ENCODE measurements at places on chromosomes 3 and 15.

DNA sequence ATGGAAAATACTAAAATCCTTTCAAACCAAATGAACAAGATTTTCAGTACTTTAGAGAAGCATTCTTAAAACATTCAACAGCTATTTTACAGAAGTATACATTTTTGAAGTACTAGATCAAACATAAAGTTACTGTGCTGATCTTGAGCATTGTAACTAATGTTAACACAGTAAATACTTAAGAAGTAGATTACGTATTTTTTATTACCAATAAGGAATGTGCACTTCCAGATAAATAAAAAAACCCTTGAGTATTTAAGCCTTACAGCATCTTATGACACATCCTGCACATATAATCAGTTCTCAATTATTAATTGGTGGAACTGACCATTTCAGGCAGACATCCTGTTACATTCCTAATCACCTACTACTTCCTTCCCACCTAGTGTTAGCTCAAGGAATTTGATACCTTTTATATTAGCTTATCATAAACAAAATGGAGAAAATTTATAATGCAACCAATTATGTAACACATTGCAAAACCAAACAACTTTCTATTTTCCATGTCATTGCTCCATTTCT, 32.8 kb downstream of the COPS2 start:
- DNase-seq, result no peak

DNA sequence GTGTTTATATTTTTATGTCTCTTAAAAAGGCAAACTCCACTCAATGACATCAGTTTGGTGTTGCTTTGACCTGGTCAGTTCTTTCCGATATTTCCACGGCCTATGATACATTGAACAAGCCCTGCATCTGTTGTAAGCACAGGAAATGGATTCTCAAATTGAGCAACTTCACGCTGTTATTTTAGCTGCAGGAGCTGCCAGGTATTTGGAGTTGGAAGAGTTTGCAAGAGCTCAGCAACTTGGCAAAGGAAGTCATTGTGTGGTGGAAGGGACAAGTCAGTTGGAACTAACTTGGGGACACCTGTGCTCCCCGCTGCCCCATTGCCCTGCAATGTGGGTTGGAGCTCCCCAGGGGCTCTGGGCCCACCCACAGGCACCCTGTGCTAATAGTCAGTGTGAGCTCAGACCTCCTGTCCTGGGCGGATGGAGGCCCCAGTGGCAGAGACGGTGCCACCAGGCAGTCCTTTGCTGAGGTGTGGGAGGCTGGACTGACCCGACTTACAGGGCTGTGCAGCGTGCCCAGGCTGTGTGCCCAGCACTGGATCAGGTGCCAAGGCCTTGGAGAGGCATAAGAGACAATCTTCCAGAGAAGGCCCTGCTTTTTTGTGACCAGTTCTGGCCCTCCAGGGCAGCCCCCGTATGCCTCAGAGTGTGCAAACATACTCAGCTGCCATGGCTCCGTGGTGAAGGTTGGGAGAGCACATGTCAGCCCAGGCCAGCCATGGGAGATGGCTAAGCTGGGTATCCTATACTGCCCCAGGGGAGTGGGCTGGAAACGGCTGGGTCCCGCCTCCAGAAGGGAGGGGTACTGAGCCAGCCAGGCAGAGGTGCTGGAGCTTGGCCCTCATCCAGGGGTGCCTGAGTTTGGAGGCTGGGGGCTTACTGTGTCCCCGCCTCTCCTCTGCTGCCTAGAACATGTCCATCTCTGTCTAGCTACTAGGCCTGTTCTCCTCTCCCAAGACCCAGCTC, 43.5 kb downstream of the KY start:
- no peak for DNase-seq

DNA sequence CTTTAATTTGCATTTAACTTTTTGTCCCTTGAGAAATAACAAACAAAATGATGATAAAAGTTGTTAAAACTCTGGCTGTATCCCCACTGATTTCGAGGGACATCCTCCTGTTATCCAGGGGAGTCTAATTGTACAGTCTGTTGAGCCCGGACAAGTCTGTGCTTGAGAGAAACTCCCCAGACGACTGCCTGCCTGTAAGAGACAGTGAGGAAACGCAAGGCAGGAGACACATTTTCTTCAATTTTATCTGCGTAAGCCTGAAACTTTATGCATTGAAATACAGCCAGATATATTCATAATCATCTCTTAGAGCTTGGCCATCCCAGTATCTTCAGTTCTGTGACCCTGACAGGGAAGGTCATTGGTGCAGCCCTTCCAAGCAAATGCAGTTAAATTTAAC, 97.7 kb downstream of the ROBO2 start:
- DNase-seq, result no peak

DNA sequence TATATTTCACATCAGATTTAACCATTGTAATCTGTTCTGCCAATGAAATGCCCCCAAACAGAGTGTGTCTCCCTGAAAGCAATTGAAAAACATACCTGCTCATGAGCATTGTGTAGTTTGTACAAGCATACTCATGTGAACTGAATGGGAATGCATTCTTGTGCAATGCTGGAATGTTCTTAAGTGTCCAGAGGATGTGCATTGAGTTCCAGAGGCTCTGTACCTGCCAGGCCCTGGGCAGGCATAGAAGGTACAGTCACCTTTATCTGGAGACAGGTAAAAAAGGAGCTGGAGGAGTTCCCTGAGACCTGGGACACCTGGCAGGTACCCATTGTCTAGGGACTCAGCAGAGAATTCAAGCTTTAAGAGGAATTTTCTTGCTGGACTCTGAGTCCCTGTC, 2.8 kb downstream of the MRAS start:
- no peak for DNase-seq

DNA sequence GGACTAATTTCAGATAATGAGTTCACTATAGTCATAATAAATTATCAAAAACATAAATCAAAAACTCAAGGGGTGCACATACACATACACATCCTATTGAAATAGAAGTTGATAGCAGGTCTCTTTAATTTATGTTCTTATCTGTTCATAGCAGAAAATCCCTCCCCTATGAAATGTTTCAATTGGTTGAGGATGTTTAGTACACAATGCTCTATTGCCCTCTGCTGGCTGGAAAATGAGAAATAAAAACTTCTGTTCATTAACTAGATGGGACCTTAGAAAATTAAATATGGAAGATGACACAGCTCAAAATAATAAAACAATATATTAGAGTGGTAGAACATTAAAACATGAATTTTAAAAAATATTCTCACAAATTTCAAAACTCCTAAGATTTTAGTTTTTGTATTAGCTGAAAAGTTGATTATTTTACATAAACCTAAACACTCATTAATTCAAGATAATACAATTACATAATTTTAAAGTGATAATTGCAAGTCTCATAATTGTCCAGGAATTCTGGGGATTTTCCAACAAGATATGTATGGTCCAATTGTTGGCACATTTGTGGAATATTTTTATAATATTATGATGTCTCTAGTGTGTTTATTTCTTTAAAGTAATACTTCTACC, 735.0 kb downstream of the ROBO1 start:
- DNase-seq, result peak; percentile 12

Measured in COR-L47 (cell line).